ENCODE measurements at places on chromosomes 13 and 19.

DNA sequence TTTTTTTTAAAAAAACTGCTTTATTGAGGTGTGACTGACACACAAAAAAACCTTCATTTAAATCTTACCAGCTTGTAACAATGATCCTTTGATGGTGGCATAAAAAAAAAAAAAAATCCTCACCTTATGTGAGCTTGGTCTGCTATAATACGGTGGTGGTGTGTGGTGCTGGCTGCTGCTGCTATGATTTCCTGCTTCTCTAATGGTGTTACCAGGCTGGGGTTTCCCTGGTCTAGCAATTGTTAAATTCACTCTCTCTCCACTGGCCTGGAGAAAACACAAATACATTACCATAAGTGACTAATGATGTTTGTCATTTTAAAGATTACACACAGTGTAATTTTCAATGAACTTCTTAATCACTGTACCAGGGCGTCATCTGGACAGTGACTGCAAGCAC, 60.6 kb downstream of the LNX2 start:
- DNase-seq = peak; percentile 66

DNA sequence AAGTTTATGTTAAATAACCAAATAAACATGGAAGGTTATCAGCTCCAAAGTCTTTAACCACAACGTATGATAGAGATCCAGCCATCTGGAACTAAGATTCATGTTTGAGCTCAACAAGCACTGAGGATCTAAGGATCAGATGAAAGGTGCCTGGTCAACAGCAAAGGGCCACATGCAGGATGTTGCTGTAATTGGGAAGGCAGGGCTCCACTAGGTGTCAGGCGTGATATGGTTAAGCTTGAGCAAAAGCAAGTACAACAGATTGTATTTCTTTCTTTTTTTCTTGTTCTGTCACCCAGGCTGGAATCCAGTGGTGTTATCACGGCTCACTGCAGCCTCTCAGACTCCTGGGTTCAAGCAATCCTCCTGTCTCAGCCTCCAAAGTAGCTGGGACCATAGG, 12.0 kb downstream of the EBPL start:
- DNase-seq = no peak

GRCh38 chr19:45331411-45331810, 8.7 kb upstream of the CKM start:
- no peak for DNase-seq

DNA sequence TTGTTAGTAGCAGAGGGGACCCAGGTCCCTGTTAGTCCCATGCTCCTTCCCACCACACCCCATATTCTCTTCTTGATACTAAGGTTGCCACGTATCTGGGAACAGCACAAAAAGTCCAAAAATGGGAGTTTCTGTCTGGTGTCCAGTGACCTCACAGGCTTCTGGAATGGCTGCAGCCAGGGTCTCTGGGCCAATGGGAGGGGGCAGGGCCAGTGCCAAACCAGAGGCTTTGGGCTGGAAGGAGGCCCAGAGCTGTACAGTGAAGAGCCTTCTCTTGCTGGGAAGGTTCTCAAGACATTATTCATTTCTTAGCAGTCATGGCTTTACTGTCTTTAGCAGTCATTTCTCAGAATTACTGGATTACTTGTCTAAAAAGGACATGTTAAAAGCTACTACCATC, 119.2 kb downstream of the FRY start:
- no peak for DNase-seq

DNA sequence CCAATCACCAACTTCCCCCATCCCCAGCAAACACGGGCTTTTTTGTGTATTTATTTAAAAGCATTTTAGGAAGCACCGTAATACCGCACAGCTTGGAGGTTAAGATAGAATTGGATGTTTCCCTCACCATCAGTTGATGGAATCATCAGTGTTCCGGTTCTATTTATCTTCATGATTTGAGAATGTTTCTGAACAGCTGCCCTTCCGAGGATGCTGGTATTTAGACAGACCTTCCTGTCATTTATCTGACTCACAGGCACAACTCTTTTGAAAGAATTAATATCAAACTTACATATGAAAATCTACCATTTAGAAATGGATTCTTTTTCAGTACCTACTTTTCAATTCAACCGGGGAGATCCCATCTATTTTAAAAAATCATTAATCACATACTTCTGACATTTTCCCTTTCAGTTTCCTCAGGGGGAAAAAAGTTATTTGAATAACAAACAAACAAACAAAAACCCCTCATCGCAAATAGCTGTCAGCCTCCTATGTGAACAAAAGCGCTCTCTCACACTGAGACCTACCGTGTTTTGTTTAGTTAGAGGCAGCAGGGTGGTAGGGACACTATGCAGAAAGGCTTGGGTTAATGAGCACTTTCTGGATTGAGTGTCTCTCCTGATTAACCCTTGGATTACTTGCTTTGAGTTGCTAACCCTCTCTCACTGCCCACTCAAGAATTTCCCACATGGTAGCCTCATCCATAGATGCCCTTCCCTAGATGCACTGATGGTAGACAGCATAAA, 189.3 kb downstream of the TM9SF2 start:
- no peak for DNase-seq

Measured in natural killer cell (primary cell).